ENCODE measurements at places on chromosomes 12 and 14.
A peak's percentile ranks its signal among the peaks of the same experiment; 100 is the strongest.

DNA sequence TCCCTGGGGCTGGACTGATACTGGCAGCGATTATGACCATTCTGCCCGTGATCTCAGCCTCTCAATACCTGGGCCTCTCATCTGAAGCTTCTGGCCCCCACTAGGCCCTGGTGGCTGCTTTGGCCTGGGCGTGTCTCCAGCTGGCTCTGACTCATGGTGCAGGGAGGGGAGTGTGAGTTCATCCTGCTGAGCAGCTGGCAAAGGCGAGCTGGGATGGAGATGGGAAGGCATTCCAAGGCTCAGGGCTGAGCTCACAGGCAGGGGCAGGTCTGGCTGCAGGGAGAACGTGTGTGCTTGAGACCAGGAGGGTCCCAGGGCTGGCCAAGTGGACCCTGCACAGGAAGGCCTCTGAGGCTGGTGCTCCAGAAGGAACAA is 221.8 kb downstream of the TMEM121 start:
- DNase-seq: no peak

DNA sequence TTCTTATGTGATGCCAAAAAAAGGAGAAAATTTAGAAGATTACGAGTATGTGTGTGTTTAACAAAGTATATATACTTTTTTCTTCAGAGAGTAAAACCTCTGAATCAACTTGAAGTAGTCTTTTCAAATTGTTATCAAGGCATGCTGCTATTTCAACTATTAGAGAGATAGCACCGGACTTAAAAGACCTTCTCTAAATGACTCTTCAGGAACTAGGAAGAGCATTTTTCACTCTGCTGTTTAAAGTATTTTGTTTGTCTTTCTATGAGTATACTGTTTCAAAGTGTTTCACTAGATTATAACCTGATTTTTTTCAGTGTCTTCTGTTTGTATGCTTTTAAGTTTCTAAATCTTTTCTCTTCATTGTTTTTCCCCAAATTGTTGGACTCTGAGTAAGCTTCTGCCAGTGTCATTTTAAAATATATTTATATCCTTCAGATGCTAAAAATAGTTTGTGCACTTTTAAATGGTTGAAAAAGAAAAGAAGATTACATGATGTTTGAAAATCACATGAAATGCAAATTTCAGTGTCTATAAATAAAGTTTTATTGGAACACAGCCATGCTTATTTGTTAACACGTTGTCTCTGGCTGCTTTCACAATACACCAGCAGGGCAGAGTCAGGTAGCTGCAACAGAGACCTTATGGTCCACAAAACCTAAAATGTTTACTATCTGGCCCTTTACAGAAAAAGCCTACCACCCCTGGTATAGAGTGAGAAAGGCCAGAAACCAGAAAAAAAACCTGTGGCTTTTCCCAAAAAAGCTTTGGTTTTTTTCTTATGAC is 21.3 kb downstream of the CRADD start:
- DNase-seq: peak; percentile 28

DNA sequence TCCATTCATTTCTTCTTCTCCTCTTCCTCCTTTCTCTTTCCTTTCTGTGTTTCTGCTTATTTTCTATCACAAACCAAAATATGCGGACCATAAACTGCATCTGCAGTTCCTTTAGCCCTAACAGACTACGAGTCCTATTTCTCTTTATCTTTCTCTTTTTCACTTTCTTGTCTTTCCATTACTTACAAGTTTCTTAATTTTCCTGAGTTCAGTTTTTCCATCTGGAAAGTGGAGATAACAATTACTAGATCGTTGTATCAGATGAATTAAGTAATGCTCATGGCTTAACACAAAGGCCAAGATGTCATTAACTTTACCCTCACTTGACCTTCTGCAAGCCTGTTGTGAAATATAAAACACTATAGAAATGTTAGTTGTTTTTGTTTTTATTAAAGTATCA is 983 bp upstream of the COPS7A start:
- no peak for DNase-seq

GRCh38 chr12:27243006-27243405 is 1.1 kb upstream of the STK38L start:
- no peak for DNase-seq

- no peak for DNase-seq
Measured at GRCh38 chr12:96623656-96624217, 134.4 kb downstream of the CFAP54 start.

DNA sequence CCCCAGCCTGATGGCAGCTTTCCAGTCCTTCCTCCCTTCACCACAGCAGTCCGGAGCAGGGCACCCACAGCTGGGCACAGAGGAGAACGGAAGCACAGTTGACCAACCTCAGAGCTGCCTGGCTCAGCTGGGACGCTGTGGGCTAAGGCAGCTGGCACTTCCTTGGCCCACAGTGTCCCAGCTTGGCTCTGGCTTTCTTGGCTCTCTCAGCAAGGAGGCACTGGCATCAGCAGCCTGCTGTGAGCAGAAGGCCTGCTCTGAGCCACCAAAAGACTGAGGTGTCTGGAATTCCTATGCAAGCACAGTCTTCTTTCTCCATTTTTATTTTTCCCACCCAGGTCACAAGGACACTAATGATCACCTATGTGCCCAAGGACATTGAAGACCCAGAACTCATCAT is 32.6 kb downstream of the NGB start:
- no peak for DNase-seq

GRCh38 chr12:111163422-111163821 is 205.5 kb downstream of the PHETA1 start:
- no peak for DNase-seq

- DNase-seq: no peak
Measured at GRCh38 chr12:15733136-15733535, 56.1 kb downstream of the EPS8 start.

- no peak for DNase-seq
Measured at GRCh38 chr14:76056128-76056527, 70.6 kb downstream of the IFT43 start.

GRCh38 chr12:29804019-29804418 is 20.3 kb upstream of the TMTC1 start:
- DNase-seq: no peak

DNA sequence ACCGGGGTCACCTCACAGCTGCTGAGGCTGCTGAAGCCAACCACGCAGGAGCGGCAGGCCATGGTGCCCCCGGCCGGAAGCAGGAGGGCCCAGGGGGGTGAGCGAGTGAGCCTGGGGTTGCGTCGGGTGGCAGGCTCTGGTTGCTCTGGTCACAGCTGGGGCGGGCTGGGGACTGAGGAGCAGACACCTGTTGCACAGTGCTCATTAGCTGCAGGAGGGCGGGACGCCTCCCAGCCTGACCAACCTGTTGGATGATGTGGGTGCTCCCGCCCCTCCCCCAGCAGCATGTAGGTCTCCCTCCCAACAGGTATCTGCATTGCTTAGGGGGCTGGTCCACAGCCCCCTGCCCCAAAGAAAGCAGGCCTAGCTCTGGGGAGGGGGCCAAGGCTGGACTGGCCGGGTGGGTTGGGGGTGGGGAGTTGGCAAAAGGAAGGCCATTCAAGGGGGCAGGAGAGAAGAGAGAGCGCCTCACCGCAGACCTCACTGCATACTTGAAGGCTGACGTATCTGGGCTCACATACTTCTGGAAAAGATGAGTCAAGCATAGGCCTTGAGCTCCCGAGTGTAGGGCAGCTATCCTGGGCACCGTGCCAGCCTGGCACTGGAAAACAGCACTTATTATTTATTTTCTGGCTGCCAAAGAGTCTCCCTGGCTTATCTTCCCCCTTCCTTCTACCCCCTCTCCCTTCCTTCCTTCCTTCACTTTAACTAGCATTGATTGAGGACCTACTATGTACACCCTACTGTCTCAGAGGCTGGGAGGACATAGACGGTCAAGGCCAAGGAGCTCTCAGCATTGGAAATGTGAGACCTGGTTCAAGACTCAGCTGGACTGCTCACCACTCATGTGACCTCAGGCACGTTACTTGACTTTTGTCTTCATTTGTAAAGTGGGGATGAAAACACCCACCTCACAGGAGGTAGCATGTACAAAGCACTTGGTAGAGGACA is at the start of gene KRT80:
Gene KRT80, minus strand, starts transcription at position 174 of the 951 bp plus-strand sequence. Its CDS starts 112 bp downstream, at position 62.
- DNase-seq: peak; percentile 85

All from NCI-H774 (cell line).